ENCODE measurements at places on chromosomes 3 and 15.

DNA sequence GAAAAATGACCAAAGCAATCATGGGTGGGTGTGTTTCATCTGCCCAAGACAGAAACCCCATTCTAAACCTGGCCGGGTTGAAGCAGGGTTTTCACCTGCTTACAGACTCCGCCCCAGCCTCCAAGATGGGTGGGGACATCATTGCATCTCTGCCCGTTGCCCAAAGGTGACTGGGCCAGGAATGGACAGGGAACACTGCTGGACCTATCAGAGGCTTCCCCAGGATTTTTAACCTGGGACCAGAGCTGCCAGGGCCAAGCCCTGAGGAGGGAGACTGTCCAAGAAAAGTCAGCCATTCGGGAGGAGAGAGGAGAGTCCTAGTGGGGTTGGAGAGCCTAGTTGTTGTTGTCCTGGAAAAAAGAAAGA is 109.7 kb upstream of the ALDH1A3 start:
- DNase-seq, result no peak

DNA sequence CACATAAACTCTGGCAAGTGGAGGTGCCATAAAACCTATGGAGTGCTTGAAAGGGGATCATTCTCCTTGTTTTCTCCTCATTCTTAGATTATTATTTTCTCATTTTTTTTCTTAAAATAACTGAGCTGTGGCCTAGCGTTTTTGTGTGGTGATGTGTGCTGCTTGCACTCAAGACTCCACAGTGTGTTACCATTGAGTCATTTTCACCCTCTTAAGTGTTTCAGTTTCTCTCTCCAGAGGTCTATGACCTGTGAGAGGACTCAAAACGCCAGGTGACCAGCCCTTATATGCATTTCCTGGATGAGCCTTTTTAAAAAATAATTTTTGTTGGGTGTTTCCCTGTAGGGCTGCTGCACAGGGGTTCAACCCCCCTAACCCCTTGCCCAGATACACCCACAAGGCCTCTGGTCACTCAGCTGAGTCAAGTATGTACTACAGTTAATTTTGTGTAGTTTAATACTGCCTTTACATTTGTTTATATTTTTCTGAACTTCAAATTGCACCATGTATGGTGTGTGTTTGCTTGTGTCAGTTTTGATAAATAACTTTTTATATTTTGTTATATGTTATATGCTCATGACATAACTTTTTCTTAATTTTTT is 15.4 kb upstream of the BTLA start:
- no peak for DNase-seq

GRCh38 chr3:123559040-123559861 is 25.6 kb downstream of the HACD2 start:
- DNase-seq, result no peak

DNA sequence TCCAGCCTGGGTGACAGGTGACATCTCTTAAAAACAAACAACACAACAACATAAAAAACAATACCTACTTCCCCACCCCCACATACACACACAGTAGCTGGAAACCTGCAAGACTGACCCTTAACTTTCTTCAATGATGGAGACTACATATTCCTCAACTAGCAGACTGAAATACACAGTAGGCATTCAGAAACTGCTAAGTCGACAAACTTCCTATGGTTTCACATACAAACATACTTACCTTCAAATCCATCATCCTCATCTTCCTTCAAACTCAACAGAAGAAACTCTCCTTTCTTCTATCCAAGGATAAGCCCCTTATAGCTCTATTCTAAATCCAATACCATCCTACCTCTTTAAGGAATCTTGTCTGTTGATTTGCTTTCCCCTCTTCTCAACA is 30.6 kb downstream of the DCUN1D1 start:
- no peak for DNase-seq

DNA sequence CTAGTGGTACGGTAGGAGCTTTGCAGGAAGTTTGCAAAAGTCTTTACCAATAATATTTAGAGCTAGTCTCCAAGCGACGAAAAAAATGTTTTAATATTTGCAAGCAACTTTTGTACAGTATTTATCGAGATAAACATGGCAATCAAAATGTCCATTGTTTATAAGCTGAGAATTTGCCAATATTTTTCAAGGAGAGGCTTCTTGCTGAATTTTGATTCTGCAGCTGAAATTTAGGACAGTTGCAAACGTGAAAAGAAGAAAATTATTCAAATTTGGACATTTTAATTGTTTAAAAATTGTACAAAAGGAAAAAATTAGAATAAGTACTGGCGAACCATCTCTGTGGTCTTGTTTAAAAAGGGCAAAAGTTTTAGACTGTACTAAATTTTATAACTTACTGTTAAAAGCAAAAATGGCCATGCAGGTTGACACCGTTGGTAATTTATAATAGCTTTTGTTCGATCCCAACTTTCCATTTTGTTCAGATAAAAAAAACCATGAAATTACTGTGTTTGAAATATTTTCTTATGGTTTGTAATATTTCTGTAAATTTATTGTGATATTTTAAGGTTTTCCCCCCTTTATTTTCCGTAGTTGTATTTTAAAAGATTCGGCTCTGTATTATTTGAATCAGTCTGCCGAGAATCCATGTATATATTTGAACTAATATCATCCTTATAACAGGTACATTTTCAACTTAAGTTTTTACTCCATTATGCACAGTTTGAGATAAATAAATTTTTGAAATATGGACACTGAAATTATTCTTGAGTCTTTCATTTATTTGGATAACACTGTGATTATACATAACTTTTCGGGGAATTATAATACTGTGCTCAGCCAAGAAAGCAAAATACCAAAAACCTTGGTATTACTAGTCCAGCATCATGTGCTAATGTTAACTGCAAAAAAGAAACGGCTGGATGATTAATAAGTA is 2.2 kb downstream of the SOX2 start:
- no peak for DNase-seq

GRCh38 chr3:28467414-28467813 is 118.8 kb upstream of the AZI2 start:
- no peak for DNase-seq

DNA sequence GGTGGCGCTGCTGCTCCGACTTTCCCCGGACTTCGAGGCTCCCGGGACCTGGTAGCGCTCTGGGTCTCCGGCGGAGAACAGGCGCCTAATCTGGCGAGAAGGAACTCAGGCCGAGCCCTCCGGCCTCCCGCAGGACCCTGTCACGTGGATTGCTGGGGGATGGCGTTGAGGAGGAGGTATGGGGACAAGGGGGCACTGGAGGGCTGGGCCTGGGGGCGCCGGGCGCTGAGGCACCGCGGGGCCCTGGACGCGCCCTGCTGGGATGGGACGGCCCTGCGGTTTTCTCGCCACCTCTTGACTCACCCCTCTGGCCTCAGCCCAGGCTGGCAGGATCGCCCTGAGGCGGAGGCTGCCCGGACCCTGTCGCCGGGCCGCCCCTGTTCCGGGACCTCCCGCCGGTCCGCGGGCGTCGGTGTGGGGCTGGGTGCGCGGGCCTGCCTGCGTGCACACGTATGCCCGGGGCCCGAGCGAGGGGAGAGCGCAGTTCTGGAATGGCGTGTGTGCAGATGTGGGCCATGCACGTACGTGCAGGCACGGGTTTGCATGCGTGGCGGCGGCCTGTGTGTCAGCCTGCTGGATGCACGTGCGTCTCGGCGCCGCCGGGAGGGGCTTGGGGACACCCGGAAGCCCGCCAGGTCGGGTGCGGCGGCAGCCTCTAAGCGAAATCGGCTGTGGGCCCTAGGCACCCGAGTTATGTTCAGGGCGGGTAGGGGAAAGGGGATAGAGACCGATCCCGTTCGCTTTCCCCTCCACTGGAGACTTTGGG is 752 bp downstream of the C15orf39 start:
- peak; percentile 82 for DNase-seq

DNA sequence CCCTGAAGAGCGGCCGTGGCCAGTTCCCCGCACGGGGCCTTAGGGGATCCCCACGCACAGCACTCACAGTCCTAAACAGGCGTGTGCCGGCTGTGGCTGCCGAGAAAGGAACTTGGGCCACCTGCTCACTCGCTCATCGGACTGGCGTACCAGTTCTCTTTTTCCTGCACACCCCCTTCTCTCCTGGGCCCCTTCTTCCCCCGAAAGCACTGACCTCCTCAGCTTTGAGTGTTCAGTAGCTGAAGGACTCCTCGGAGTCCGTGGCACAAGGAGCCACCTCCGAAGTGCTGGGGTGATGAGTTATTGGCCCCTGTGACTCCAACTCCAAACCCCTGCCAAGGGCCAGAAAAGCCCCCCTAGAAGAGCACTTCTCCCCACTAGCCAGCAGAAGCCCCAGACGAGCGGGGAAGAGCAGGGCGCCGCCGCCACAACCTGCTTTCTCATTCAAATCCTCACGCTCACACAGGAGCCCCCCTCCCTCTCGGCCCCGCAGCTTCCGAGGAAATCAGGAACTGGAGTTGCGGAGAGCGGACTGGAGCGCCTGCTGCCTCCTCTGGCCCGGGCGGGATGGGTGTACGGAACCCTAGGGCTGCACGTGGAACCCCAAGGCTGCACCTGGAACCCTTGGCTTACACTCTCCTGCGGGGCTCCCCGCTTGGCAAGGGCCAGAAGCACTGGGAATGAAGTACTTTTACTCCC is at the start of gene PLCH1:
Gene PLCH1, minus strand, starts transcription at position 446 of the 699 bp plus-strand sequence. CDS start 40,847 bp downstream, outside the sequence.
- peak; percentile 14 for DNase-seq

- DNase-seq, result no peak
Observed at GRCh38 chr15:93217343-93217742, 128.3 kb upstream of the RGMA start.

DNA sequence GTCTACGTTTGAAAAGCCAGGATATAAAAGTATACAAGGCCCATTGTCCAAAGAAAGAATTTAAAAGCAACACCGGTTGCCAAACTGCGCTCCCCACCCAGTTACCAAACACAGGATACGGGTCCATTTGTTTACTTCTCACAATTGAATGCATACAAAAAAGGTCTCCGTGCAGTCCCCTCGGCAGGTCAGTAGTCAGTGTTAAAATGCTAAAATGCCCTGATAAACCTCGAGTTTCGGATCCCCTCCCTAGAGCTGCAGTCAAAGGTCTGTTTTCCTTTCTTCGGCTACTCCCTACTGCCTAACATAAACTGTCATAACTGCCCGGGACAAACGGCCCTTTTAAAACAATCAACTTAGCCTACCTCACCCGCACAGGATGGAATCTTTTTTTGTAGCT is 534.6 kb downstream of the FOXP1 start:
- DNase-seq, result no peak

- no peak for DNase-seq
Observed at GRCh38 chr3:129890125-129890524, 3.4 kb downstream of the TMCC1 start.

- no peak for DNase-seq
Observed at GRCh38 chr3:45311953-45312801, 76.2 kb upstream of the LARS2 start.

DNA sequence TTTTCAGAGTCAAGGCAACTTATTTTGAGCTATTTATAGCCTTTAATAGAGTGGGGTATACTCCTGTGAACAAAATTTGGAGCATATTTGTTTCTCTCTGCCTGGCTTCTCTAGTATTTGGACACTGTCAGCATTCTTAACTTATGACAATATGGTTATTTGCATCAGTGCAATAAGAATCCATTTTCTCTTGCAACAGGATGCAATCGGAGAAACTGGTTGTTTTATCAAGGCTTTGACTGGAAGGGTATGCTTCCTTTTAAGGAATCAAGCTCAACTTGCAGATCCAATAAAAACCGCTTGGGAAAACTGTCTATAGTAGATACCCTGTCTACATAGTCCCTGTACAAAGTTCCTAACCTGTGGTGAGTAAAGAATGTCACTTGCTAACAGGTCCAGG is 106.7 kb downstream of the DPH6 start:
- no peak for DNase-seq

DNA sequence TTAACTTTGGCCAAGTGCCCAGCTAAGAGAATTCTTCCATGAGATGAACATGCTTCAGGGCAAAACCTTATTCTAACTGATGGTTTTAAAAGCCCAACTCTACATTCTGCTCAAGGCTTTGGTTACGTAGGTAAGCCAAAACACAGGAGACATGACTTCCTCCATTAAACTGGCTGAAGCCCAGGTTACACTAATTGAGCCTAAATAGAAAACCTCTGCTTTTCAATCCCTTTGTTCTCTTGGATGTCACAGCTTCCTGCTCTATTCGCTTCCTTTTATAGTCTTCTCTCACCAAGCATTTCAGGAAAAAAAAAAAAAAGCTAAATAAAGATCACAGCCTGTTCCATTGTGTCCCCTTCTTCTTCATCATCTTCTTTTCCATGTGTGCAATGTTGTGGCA is 420.4 kb downstream of the TIGIT start:
- DNase-seq, result no peak

DNA sequence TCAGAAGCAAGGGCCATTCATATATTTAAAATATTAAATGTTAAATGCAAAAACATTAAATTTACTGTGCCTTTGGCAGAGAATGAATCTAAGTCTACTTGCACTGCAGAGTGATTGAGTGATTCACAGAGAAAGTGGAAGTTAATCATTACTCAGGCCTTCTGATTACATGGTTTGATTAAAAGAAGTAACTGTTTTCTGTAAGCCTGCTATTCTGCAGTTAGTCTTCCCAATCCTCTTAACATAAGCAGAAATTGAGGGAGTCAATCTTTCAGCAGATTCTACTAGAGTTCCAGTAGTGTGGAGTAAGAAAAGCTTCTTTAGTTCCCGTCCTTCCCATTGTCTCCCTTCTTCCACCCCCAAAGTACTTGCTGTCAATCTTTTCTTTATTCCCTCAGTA is 1.5 kb downstream of the NLGN1 start:
- no peak for DNase-seq

DNA sequence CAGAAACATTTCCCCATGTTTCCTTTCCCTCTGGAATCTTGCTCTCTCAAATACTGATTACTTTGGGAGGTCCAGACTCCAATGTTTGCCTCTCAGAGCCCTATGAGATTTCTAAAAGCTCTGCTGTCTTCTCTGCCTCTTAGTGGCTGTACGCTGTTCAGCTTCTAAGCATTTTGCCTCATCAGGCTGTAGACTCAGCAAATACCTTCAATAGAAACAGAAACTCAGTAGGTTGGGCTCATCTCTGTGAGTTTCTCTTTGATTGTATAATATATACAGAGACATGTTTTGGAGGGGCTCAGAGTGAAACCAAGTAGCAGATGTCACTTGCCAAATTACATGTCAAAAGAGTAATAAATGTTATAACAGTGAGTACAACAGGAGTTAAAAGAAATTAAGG is 380.8 kb upstream of the MEIS2 start:
- DNase-seq, result no peak

DNA sequence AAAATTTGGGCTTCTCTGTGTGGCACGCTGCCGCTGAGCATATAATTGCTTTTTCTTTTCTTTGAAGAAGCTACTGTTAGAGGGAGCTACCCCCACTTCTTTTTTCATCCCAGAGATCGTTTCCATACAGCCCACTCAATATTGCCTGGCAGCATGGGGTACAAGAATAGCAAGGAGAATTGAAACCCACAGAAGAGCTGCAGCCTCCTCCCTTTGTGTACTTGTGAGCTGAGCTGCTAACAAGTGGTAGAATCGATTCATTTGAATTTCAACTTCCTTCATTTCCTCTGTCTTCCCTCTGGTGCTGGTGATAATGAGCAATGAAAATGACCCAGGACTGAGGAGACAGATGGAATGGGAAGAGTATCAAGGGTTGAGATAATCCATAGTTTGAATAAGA is 64.9 kb downstream of the LRRC3B start:
- no peak for DNase-seq

DNA sequence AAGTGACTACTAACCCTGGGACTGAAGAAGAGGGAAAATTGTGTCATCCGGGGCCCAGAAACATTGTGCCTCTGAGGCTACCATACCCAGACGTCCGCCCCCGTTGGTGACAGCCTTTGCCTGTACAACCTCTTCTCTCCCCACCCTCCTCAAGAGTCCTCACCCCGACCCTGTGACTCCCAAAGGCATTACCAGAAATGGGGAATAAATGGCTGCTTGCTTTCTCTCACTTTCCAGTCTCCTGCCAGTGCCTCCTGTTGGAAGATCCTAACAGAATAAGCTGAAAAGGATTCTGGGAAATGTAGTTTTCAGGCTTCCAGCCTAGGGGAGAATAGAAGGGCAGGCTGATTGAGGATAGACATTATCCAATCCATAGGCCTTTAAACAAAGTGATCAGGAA is 30.8 kb upstream of the SLC25A36 start:
- no peak for DNase-seq

Data from T-helper 17 cell (primary cell).